ENCODE measurements at places on chromosomes 1 and 21. TPM values are rescaled to one million over a fixed set of nuclear protein-coding genes. Genes with fewer than 3 reads are reported as not detected.

DNA sequence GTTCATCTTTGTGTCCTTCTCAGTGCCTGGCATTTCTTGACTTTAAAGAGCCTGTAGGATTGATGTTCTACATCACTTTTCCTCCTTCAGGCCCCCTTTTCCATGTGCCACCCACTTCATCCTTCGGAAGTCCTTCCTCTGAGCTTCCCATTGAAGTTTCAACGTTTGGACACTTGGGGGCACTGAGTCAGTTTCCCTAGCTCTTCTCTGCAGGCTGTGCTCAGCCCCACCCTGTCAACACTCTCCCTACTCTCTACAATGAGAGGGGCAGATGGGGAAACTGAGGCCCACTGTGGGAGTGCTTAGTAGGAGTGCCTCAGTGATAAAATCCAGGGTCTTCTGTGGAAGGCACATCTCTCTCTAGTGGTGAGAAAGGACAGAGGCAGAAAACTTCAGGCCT lies 11.9 kb downstream of the KCNJ10 start:
- no peak for DNase-seq

DNA sequence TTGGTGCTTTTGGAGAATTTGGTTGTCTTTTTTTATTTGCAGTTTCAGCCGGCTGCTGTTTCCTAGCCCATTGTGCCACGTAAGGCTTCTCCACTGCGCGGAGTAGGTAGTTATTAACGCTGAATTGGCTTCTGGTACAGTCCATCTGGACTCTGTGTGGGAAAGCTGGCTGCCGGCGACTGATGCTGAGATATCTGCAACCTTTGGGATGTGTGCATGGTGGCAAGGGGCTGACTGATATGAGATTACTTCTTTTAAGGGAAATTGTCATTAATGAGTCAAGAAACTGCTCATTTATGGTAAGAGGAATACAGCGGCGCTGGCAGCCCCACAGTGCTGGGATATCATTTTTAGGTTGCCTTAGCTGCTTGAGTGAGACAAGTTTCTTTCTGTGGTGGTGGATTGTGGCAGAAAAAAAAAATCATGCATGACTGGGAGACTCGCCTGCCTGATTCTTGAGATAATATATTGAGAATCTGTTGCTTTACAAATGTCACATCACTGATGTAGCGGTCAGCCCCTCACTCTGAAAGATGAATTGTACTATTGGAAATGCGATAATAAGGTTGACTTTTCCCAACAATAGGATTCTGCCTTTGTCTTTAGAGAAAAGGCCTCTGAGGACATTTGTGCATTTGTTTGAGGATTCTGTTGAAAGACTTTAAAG lies 2.5 kb upstream of the ELAVL4 start:
- no peak for DNase-seq

- no peak for DNase-seq
Observed at GRCh38 chr1:3459051-3459908, 4.8 kb downstream of the ARHGEF16 start.

DNA sequence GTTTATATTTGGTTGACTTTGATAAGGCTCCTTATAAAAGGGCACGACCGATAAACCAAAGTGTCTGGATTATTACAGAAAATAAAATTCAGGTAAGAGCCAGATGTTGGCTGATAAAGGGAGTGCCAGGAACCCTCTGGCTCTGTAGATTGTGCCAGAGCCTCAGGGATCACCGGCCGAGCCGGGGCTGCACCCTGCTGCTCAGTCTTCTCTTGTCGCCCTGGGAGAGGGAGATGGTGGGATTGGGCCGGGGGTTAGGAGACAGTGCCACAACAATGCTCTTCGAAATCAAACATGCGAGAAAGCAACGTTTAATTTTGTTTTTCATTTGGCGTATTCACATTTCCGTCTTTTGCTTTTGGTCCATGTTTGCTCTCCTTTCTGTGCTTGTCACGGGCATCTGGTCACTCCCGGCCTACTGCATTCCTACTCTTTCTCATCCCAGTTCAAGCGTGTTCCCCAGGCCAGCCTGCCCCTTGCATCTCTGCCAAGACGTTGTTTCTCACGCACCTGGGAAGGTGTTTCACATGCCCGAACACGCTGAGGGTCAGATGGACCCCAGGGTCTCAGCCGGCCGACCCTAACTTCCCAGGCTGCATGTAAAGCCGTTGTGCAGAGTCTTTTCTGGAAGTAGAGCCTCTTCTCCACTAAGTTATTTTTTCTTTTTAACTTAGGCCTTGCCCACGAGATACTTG lies 18.8 kb upstream of the C2CD2 start:
- no peak for DNase-seq

PTPRF gene
- polyA plus RNA-seq = 41.9 TPM

DNA sequence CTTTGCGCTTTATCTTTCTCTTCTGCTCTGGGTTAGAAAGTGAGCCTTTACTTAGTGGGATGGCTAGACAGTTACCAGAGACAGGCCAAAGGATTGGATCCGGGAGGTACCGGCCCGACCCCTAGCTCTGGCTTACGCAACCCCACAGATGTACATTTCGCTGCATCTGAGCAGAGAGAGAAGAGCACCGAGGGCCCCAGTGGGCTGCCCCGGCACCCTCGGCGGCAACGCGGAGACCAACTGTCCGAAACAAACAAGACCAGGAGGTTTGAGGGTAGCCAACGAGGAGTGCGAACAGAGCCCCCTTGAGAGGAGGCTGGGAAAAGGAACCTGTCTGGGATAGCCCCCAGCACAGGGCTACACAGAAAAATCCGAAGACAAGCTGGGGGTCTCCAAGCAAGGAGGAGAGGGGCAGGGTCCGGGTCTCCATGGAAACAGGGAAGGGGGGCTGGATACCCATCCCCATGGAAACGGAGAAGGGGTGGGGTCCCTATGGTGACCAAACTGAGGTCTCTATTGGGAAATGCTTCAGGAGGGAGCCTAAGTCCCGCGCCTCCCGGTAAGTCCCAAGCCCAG lies 373 bp downstream of the MTF1 start:
- no peak for DNase-seq

DNA sequence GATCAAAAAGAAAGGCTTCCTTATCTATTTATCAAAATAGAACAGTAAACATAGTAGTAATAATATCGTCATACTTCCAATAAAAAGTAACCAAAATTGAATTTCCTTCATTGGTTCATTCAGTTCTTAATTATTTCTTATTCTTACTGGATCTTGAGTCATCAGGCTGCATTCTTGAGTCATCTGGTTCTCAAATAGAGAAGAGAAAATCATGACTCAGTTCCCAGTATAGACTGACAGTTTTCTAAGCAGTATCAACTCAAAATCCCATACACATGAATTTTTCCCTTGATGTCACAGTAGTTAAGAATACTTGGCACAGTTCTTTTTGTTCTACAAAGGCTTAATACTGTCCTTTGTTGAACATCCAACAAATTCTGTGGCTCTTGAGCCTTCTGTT lies 626.9 kb upstream of the ADGRL4 start:
- no peak for DNase-seq

GRCh38 chr1:154468535-154469250 lies 33.3 kb upstream of the TDRD10 start:
- no peak for DNase-seq

DNA sequence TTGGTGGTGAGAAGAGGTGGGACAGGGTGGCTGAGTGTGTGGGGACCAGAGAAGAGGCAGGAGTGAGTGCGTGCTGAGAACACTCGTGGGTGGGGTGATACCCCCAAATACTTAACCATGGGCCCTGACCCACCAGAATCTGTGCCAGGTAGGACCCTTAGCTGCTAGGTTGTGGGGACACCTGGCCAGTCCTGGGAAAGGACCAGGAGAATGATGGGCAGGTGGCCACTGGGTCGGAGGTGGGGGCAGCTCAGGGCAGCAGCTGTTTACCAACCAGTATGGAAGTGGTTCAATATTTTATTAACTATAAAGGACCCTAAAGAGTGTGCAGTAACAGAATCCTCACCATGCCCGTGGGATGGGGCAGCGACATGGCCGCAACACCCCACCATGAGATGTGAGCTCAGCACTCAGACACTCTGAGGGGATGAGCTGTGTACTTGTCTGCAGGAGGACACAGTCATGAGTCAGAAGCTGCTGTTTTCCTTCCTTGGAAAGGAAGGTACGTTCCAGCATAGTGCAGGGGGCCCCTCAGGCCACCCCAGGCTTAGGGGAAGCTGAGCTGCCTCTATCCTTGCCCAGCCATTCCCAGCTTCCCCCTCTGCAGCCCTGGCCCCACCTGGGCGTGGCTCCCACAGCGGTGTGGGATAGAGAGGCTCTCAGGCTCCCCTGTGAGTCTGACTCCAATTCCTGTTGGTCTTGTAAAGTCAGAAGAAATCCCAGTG lies 25.4 kb downstream of the TEX35 start:
- DNase-seq = no peak

- DNase-seq = no peak
Observed at GRCh38 chr1:53373246-53373645, 45.4 kb upstream of the LRP8 start.

GRCh38 chr21:26751305-26751704 lies 93.9 kb downstream of the ADAMTS1 start:
- DNase-seq = no peak

NIBAN1 gene
- polyA plus RNA-seq = 58.4 TPM

DNA sequence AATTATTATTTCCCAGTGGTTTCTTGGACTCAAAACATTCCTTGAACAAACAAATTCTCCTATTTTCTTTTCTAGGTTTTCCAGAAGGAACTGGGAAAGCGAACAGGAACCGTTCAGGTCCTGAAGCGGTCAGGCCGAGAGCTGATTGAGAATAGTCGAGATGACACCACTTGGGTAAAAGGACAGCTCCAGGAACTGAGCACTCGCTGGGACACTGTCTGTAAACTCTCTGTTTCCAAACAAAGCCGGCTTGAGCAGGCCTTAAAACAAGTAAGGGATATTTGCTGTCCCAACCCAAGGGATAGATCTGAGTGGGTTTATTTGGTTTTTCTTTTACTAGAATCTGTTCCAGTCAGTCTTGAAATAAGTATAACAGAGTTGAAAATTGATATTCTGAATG lies 39.4 kb upstream of the BMP8A start:
- DNase-seq = no peak

DNA sequence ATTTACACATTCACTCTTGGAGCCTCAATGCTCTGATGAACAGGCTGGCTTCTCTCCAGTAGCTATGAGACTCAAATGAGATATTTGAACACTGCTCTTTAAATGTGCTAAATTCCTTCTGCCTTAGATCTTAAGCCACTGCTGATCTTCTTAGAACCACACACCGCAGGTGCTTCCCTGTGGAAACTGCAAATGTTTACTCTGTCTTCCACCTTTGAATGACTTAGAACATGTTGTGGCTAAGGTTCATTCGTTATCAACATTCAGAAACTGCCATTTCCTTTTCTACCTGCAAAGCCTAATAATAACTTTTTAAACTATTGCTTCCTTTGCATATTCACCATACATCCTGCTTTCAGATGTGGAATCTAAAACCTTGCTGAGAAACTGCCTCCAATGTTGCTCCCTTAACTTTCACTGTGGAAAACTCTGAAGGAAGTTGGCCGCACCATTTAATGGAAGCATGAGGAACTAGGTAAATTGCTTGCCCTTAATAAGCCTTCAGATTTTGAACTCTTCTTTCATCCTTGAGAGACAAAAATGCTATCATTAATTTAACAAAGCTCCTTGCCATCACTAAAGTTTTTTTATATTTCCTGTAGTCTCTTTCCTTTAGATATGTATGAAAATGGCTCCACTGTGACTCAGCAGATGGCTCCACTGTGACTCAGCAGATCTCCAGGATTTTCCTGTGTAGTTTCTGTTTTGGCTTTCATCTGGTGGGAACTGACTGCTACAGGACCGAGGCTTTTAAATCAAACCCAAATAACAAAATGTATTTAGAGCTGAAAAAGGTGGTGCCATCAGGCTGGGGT lies 143.8 kb downstream of the TNFSF18 start:
- no peak for DNase-seq

- DNase-seq = no peak
Observed at GRCh38 chr1:98028800-98029199, 108.0 kb upstream of the DPYD start.
